Stimulated activated CD4-positive, alpha-beta T cell treated with anti-CD3 and anti-CD28 coated beads, TNF-alpha, amount 100 ng/mL, for 48 hours (primary cell): ENCODE measurements at places on chromosomes 5 and 9.
A peak's percentile ranks its signal among the peaks of the same experiment; 100 is the strongest.

DNA sequence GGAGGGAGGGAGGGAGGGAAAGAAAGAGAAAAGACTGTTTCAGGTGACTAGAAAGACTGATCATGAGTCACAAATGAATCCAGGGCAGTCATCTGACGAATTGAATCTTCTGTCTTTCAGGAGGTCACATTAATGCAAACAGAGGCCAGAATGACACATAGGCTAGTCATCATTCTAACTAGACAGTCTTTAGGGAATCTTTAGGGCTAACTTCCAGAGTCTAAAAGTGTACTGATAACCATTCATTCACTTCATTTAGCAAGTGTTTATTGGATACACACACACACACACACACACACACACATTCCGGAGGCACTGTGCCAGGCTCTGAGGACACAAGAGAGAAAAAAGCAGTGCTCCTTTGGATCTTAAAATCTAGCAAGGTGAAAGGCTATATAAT lies 156.7 kb downstream of the EBF1 start:
- no peak for DNase-seq

DNA sequence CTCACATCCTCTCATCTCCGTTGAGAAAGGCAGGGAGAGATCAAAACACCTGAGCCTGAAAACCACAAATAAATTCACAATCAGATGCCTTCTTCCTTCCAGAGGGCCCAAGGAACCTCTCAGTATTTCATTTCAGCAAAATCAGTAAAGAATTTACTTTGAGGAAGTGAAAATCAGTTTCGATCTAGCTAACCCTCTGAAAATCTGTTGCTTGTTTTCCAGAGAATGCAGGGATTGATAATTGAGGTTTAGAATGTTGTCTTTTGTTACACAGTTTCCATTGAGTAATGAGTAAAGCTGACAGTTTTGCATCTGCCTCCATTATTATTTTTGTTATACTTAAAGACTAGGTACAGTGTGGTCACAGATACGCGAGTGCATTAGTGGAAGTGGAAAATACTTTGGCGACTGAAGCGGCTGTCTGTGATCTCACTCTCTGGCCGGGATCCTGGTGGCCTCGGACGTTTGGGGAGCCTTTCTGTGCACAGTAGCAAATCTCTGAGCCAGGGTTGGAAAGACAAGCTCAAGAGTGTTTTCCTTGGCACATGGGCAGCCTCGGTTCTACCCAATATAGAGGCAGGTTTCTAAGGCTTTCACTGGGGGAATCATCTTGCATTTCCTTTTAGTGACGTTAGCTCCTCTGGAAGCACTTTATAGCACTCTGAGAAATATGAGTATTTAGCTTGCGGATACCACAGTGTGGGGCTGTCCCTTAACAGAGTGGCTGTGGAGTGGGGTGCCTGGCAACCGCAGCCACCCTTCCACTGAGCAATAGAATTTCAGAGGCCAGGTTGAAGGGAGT lies 32.2 kb upstream of the ANGPTL2 start:
- peak; percentile 6 for DNase-seq

GRCh38 chr9:100357501-100357900 lies 4.8 kb upstream of the TEX10 start:
- no peak for DNase-seq

DNA sequence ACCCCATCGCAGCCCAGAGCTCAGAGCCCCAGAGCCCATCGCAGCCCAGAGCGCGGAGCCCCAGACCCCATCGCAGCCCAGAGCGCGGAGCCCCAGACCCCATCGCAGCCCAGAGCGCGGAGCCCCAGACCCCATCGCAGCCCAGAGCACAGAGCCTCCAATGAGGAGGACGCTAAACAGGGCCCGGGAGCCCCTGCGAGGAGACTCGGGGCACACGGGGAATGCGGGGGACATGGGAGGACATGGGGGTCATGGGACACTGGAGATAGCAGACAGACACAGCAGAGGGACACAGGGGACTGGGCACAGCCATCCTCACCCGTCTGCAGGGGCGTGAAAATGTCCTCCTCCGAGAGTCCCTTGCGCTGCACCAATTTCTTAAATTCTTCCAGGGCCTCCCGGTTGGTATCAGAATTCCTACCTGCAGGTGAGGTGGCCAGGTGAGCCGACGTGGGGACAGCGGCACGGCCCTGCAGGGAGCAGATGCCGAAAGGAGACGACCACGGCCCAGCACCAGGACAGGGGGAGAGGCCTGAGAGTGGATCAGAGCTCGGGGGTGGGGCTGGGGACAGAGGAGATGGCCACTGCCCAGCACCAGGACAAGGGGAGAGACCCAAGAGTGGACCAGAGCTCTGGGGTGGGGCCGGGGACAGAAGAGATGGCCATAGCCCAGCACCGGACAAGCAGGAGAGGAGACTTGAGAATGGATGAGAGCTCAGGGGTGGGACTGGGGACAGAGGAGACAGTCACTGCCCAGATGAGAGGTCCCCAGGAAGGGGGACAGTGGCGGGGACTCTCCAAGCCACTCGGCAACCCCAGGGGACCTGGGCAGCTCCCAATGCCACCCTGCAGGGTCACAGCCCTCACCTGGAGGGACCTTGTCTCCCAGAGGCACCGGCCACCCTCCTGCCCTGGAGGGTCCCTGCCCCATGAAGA lies 2.8 kb downstream of the OBP2B start:
- DNase-seq: no peak

DNA sequence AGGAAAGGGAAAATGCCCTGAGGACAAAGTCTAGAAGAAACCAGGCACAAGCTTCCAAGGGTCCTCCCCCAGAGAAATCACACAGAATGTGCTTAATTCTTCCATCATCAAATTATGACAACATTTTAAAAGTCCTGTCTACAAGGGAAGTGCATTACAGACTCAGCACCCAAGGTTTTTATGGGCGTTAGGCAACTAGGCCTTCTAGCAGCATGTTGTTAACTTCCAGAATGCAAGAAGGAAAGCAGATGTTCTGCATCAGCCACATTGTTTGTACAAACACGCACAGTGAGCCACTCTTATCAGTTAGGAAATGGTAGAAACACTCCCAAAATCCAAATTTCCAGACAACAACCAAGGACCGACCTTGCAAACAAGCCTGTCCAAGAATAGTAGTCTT lies 26.5 kb downstream of the SMC5 start:
- no peak for DNase-seq

DNA sequence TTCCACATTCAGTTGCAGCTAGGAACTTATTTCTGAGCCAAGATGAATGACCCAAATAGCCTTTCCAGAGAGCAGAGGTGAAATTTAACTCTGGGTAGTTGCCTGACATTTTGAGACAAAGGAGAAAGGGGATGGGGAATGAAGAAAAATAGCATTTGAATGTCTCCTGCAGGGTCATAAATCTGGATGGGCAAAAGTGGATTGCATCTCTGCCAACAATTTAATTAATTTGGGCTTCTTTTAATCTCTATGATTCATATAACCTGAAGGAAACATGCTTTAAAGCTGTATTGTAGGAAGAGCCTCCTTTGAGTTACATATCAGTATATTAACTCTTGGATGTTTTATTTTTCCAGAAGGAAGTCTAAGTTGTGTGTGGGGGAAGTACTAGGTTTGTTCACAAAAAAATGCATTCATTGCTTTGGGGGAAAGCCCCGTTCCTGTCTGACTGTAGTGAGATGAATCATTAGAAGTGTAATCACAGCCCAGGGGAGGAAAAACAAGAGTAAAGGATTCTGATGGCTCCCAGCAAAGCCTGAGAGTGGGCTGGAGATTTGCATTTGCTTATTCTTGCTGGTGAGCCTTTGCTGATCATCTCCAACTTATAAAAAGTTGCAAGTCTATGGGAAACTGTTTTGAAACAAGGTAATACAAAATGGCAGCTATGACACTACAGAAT lies 133.0 kb upstream of the IQGAP2 start:
- peak; percentile 9 for DNase-seq

GRCh38 chr5:7394889-7395431 lies 978 bp upstream of the ADCY2 start:
- DNase-seq: no peak

GRCh38 chr5:77874691-77875090 lies 98.6 kb upstream of the TBCA start:
- no peak for DNase-seq

GRCh38 chr5:55226027-55226933 lies 835 bp downstream of the MCIDAS start:
- DNase-seq: no peak

GRCh38 chr5:176880366-176881020 lies 18.7 kb downstream of the HK3 start:
- DNase-seq: no peak

DNA sequence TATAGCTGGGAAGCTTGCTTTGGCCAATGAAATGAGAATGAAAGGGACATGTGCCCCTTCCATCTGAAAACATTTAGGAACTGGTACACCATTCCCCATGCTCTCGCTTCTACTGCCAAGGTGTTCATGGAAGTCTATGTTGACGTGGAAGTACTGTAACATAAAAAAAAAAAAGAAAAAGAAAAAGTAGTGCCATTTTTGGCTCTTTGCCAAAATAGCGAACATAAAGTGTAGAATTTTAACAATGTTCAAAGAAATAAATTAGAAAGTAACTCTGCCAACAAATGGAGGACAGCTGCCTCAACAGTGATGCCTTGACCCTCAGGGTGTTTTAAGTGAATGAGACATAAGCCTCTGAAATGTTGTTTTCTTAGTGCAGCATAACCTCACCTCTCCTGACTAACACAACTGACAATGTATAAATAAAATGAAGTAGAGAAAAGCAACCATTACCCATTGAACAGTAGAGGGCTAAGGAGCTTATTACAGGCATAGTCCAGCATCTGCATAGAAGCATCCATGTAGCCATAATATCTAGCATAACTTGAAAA lies 536.6 kb downstream of the DTWD2 start:
- no peak for DNase-seq

DNA sequence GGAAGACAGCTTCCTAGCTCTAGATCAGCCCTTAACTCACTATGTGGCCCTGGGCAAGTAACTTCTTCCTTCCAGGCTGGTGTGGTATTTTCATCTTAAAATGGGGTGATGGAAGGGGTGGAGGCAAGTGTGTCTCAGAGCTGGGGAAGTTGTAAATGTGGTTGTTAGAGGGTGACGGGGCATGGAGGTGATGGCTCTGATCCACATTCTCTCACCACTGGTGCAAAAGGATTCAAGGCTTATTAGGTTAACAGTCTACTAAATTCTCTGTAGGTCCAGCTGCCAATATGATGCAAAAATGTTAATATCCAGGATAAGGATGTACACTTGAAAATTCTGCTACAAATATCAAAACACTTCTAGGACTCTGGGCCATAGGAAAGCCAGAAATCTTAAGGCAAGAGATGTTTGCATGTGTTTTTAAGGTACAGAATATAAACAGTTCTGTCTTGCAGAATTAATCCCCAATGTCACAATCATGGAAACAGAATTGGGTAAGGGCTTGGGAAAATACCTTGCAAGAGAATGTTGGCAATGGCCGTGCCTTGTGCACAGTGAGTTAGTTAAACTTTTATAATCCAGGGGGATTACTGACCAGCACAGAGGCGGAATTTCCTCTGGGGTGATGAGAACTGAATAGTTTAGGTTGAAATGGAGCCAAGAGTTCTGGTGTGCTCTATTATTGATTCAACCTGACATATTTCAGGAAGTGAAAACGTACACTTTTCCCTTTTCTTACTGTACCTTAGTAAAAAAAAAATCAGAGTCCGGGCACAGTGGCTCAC lies 19.8 kb downstream of the TNFSF15 start:
- no peak for DNase-seq

- no peak for DNase-seq
Measured at GRCh38 chr5:41869151-41869723, 988 bp downstream of the OXCT1 start.

GRCh38 chr9:129069862-129070641 lies 10.9 kb upstream of the DOLPP1 start:
- no peak for DNase-seq

DNA sequence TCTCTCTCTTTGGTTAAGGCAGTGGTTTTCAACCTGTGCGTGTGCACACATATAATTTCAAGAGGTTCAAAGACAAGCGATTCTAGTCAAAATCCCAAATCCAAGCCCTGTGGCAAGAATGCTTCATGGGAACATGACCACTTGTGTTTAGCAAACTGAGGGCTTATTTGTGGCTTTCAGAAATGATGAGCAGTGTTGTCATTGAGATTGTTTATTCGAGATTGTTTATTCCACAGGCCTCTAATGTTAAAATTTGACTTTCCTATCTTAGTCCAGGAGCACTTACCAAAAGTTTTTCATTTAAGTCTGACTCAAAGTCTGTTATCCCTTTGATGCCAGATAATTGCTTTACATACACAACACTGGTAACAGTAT lies 111.1 kb upstream of the ELL2 start:
- DNase-seq: no peak

GRCh38 chr9:126261584-126262356 lies 64.9 kb upstream of the MVB12B start:
- DNase-seq: no peak

DNA sequence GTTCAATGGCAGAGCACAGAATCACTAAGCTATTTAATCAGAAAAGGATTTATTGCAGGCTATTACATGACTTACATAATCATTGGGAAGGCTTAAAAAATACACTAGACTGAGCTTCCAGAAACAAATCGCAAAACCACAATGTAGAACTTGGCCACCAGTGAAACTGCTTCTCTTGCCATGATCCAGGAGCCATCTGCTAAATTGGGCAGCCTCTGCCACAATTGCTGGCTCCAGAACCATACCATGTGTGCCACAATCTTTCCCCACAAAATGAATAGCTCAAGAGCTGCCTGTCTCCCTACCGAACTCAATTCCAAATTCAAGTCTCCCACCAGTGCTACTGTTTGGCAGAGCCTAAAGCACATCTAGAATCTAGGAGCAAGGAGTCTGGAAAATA lies 9.8 kb upstream of the ERAP1 start:
- no peak for DNase-seq
